ENCODE measurements at places on chromosomes 7 and 10.

- peak; percentile 6 for DNase-seq
These were observed 46.1 kb downstream of the C1GALT1 start for GRCh38 chr7:7228472-7228871.

DNA sequence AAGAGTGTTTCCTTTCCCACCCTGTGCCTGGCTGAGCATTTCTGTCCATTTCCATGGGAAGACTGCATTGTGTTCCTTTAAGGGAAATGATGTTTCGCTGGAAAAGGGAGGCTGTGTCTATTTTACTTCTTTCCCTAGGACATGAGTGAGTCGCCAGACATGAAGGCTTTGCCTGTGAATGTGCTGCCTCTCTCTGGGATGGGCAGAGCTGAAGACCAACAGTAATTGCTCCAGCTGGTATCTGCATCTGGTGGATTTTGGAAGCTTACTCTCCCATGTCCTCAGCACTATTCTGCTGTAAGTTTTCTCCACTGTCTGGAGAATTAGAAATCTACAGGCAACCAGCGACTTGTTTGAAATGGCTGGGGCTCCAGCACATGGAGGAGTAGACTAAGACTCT, 264.6 kb upstream of the BMPER start:
- DNase-seq: no peak

GRCh38 chr10:21517134-21518031, 8.1 kb downstream of the SKIDA1 start:
- peak; percentile 59 for DNase-seq

- no peak for DNase-seq
These were observed 248.3 kb downstream of the ADARB2 start for GRCh38 chr10:1488970-1489548.

DNA sequence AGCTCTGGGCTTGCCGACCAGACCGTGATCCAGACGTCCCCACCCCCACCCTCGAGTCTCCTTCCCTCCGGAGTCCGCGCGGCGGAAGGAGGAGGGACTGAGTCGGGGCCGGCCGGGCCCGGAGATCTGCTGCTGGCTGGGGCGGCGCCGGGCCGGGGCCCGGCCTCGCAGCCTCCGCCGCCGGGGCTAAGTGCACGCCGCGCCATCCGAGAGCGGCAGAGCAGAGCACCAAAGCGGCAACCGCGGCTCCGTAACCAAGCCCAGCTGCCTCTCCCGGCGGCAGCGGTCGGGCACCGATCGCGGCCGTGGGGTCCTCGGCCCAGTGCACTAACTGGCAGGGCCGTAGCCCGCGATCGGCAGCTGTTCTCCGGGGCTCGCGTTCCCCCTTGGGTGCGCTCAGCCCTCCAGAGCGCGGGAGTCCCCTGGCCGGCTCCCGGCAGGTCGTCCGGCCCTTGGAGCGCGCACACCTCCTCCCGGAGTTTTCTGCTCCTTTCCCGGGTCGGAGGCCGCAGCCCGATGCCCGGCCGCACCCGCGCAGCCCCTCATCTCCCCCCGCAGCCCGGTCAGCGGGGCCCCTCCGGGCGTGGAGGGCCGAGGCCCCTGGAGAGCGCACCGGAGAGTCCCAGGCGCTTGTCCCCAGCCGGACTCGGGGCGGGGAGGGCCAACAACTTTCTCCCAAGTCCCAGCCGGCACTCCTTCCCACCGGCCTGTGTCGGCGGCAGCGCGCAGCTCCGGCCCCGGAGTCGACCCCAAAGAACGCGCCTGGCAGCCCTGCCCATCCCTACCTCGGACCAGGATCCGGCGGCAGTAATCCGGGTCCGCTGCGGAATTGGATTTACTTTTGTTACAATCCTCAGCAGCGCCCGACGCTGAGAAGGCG, 799 bp downstream of the VAX1 start:
- DNase-seq: peak; percentile 45

GRCh38 chr7:81430761-81431160, 339.1 kb downstream of the HGF start:
- DNase-seq: no peak

- DNase-seq: no peak
These were observed 54.3 kb upstream of the SEMA3A start for GRCh38 chr7:84248843-84249242.

GRCh38 chr10:72697716-72698115, 5.8 kb downstream of the MCU start:
- no peak for DNase-seq

GRCh38 chr7:77954773-77955555, 156.4 kb downstream of the PHTF2 start:
- no peak for DNase-seq

DNA sequence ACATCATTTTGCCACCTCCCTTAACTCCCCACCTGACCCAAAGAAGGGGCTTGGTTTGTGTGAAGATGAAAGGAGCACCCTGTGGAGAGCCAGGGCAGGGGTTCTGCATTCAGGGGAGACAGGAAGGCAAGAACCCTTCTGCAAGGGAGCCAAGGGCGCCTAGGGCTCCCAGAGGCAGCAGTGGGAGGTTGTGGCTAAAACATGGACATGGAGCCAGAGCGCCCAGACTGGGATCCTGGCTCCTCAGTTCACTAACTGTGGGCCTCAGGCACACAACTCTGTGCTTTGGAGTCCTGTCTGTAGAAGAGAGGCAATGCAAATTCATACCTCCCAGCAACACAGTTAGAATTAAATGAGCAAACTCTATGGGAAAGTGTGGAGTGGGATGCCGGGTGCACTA, 123.1 kb upstream of the MACROH2A2 start:
- DNase-seq: no peak

GRCh38 chr7:47651355-47652317, 69.7 kb upstream of the TNS3 start:
- DNase-seq: peak; percentile 89

- DNase-seq: no peak
These were observed 632.1 kb upstream of the KCND2 start for GRCh38 chr7:119640861-119641260.

GRCh38 chr7:115058726-115059125, 136.8 kb downstream of the MDFIC start:
- DNase-seq: no peak

DNA sequence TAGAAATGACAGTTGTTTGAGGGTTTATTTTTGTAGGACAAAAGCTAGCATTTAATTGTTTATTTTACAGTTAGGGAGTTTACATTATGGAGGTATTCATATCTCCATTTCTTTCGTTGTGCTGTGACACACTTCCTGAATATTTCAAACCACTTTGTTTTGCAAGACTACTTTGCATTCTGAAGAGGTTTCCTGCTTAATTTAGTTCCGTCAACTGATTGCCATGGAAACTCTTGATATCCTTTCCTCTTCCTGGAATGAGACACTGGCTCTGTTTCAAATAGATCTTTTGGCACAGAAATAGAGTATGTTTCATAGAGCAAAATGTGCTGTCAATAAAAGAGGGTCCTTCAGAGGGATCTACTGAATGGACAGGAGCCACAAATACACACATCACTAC, 159.5 kb upstream of the AGR3 start:
- DNase-seq: peak; percentile 78

DNA sequence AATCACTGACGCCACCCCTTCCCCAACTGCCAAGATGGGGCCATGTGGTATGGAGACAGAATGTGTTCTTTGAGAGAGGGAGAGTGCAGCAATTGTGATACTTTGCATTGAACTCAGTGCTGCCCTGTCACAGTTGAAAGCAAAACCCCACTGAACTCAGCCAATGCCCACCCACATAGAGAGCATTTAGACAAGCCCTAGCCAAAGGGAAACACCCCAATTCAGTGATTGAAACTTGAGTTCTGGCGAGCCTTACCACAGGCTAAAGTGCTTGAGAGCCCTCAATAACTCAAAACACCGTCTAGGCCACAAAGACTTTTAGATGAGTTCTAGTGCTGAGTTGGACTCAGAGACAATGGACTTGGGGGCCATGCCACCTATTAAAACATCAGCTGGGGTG, 751.9 kb upstream of the POT1 start:
- no peak for DNase-seq

DNA sequence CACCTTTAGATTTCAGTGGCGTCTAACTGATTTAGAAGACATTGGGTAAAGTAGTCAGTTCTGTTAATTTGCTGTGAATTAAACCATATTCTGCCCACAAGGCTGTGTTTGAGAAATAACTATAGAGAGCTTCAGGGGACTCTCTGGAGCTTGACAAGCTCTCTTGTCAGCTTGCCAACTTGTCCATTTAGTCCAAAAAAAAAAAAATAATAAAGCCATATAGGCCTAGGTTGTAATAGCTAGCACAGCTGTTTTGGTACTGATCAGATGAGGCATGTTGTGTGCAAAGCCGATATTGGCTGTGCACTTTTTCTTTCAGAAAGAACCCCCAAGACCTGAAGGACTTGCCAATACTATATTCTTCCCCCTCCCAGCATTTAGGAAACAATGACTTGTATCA, 20.2 kb upstream of the ZNF282 start:
- no peak for DNase-seq

- no peak for DNase-seq
These were observed 94.8 kb upstream of the KCNMA1 start for GRCh38 chr10:77732213-77733003.

- DNase-seq: peak; percentile 51
These were observed 283.6 kb upstream of the LRRTM3 start for GRCh38 chr10:66642217-66642616.

GRCh38 chr10:70267161-70267933, 16.5 kb downstream of the NPFFR1 start:
- DNase-seq: peak; percentile 97

DNA sequence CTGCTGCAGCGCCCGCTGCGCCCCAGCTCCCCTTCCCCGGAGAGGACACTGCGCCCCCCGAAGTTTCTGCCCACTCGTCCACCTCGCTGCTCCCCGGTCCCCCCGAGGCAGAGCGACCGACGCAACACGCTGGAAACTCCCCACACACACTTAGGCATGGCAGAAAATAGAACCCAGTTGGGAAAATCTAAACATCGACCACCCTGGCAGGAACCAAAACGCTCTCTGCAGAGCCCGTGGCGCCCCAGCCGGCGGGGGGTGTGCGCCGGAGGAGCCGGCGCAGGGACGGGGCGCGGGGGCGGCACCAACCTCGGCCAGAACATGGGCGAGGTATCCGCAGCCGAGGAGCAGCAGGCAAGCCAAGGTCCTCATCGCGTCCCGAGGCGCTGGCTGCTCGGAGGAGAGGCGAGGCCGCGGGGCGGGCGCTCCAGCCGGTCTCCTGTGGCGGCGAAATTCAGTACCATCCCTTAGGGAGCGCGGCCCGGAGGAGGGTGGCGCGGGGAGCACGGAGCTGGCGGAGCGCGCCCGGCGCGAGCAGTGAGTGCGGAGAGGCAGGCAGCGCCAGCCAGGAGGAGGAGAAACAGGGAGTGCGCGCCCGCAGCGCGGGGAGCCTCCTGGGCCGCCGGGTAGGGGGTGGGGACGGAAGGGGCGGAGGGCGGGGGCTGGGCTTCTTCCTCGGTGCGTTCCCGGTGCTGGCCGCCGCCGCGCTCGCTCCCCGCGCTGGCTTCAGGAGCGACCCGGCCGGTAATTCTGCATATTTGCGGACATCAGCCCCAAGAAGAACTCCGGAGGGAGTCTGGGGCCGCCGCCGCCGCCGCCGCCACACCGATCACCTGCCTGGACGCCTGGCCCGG, 789 bp downstream of the PDGFA start:
- peak; percentile 82 for DNase-seq

GRCh38 chr7:151895008-151895630, 18.2 kb upstream of the PRKAG2 start:
- DNase-seq: peak; percentile 69

GRCh38 chr10:3782146-3782450, 2.9 kb downstream of the KLF6 start:
- DNase-seq: no peak

GRCh38 chr10:52525761-52526160, 211.7 kb downstream of the DKK1 start:
- DNase-seq: peak; percentile 54

DNA sequence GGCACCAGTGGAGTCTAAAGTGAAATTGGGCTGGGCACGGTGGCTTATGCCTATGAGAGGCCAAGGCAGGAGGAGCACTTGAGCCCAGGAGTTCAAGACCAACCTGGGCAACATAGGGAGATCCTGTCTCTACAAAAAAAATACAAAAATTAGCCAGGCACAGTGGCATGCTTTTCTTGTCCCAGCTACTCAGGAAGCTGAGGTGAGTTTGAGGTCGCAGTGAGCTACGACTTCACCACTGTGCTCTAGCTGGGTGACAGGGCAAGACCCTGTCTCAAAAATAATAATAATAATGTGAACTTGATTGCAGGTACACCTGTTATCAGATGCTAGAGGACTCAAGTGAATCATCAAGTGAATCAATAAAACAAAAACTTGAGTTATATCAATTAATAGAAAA, 108.0 kb downstream of the BTAF1 start:
- DNase-seq: no peak

- DNase-seq: no peak
These were observed at the start of gene CALML5 for GRCh38 chr10:5499493-5500140. TSS of gene CALML5 (minus strand) at chr10:5499570. CDS start at chr10:5499438, 132 bp downstream.

DNA sequence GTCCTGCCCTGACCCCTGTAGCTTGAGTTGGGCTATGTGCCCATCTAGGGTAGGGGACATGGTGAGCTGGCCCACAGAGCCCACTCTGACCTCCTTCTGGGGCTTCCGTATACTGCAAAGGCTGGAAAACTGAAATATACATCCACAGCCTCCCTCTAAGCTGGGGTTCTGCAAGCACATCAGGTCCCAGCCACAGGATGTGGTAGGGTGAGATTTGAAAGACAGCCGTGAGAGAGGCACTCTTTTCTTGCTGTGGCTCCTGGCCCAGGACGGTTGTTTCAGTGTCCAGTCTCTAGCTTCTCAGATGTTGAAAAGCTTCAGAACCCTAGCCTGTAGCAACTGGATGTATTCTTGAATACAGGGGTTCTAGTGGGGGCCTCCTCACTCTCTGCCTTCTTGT, 60.1 kb upstream of the ADRB1 start:
- no peak for DNase-seq

DNA sequence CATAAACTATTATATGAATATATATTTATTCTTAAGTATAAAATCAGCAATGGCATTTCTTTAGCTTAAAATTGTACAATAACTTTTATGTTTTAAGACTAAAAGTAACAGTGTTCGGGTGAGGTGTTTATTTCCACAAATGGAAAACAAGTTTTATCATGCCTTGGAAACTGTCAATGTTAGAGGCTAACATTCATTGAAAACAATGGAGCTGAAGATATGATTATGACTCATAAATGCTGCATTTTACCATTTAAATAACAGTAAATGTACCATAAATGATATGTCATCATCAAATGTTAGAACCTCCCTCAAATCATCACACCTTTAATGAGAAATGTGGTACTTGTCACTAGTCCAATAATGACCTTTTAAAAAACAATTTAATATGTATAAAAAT, 897.3 kb downstream of the PCDH15 start:
- peak; percentile 47 for DNase-seq
